ENCODE measurements at places on chromosomes 5 and 9. TPM values are rescaled to one million over a fixed set of nuclear protein-coding genes. Genes with fewer than 3 reads are reported as not detected.

Gene WDR31
- 1.2 TPM for total RNA-seq

Gene ENC1
- 20.2 TPM for total RNA-seq

Gene CAST
- 125 TPM for total RNA-seq

Gene IFNA21
- total RNA-seq: not detected

Gene TNFSF15
- not detected for total RNA-seq
